ENCODE measurements at places on chromosomes 3 and 15. TPM values are rescaled to one million over a fixed set of nuclear protein-coding genes. Genes with fewer than 3 reads are reported as not detected.

The CD86 gene
- total RNA-seq: 0.08 TPM

The RHOV gene
- total RNA-seq: 0.45 TPM

- peak; percentile 69 for DNase-seq
- H3K4me3 ChIP-seq: peak within 1 kb of the TSS; percentile 96
- H3K4me1 ChIP-seq: peaks cover 28% of the 10 kb centered on the region
- H3K27me3 ChIP-seq: peaks cover 4% of the 10 kb centered on the region
- peak within 1 kb of the TSS; percentile 92 for H3K27ac ChIP-seq
Measured at GRCh38 chr3:184361532-184361931, at the start of the genes CLCN2 and POLR2H. CLCN2 (minus strand) TSS chr3:184361605; CDS start chr3:184361479, 126 bp downstream. POLR2H (plus strand) TSS chr3:184361710; CDS start chr3:184363493, 1,783 bp downstream.

- no peak overlapping the region for H3K27ac ChIP-seq
- H3K27me3 ChIP-seq: no peaks in the 10 kb centered on the region
- DNase-seq: no peak
Measured at GRCh38 chr3:126439968-126440708, 35.6 kb downstream of the ZXDC start.

DNA sequence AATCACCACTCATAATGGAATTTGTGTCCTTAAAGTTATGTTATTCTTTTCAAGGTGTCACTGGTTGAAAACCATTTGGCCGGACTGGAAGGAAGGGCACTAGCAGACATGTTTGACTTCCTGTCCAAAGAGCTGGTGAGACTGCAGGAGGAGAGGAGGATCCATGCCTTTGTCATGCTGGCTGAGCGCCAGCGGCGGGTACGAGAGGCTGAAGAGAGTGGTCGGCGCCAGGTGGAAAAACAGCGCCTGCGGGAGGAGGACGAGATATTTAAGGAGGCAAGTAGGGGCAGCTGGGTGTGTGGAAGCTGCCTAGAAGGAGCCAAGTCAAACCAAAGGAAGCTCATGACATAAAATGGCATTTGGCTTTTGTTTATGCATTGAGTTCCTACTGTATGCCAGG, 38.0 kb upstream of the NR1I2 start:
- no peak overlapping the region for H3K27ac ChIP-seq
- H3K4me3 ChIP-seq: no peak overlapping the region
- H3K4me1 ChIP-seq: no peaks in the 10 kb centered on the region
- H3K27me3 ChIP-seq: peaks cover 42% of the 10 kb centered on the region

DNA sequence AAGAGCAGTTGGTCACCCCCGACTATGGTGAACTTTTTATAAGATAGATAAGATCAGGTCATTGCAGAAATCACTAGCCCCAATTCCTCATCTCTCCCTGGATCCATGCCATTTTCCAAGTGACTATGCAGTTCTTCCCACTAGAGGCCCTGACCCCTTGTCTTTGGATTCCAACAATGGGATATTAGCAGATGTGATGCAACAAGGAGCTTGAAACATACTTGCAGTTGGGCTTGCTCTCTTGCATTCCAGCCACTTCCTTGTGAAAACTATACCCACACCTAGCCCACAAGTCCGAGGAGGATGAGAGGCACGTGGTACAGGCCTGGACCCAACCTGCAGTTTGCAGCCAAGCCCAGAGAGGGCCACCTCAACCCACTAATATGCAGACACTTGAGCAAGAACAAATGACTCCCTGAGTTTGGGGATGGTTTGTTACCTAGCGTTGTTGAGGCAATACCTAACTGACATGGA, 60.6 kb downstream of the SUCLG2 start:
- peaks cover 61% of the 10 kb centered on the region for H3K36me3 ChIP-seq
- DNase-seq: no peak
- H3K4me1 ChIP-seq: peaks cover 51% of the 10 kb centered on the region
- no peak overlapping the region for H3K4me3 ChIP-seq
- no peaks in the 10 kb centered on the region for H3K27me3 ChIP-seq
- H3K27ac ChIP-seq: no peak overlapping the region

DNA sequence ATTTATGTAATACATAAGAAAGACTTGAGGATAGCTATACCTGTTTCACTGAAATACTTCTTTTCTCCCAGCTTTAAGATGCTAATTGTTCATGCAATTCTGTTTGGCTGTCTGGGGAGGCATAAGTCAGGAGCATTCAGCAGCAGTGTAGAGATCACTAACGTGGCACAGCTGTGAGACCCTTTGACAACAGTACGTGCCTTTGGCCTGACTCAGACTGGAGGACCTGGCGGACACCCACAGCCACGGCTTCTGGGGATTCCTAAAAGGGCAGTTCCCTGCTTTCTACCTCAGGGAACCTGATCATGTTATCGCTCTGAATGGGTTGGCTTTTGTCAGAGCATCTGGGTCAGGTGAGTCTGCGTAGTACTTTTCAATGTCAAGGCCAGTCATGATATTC, 295.0 kb upstream of the ICE2 start:
- no peaks in the 10 kb centered on the region for H3K27me3 ChIP-seq
- H3K27ac ChIP-seq: no peak overlapping the region
- no peak for DNase-seq
- no peaks in the 10 kb centered on the region for H3K36me3 ChIP-seq
- H3K4me3 ChIP-seq: no peak overlapping the region

Data from activated naive CD8-positive, alpha-beta T cell treated with anti-CD3 and anti-CD28 coated beads for 36 hours (primary cell).